Right forelimb (tissue), 1 donor: ENCODE measurements at places on chromosomes 7 and 10.

DNA sequence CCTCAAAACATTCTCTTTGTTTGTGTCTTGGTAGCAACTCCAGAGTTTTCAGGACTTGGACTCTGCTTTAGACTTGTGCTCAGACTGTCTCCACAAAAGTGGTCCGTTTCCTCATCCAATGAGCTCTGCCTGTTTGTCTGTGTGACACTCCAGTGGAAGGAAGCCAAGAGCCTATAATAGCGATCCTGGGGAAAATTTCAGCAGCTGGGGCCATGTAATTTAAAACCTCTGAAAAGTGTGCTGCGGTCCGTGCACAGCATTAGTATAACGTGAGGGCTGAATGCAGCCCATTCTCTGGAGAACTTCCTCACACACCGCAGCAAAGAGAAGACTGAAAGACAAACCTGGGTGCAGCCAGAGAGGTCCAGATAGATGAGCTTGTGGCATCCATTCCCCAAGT, at the start of gene LRRC17:
TSS of gene LRRC17 (plus strand) at position 259 of the 400 bp plus-strand sequence. CDS start 20,914 bp downstream, outside the sequence.
- peak; percentile 76 for DNase-seq

GRCh38 chr10:46247181-46247475, 39.7 kb upstream of the ANTXRL start:
- DNase-seq, result no peak

DNA sequence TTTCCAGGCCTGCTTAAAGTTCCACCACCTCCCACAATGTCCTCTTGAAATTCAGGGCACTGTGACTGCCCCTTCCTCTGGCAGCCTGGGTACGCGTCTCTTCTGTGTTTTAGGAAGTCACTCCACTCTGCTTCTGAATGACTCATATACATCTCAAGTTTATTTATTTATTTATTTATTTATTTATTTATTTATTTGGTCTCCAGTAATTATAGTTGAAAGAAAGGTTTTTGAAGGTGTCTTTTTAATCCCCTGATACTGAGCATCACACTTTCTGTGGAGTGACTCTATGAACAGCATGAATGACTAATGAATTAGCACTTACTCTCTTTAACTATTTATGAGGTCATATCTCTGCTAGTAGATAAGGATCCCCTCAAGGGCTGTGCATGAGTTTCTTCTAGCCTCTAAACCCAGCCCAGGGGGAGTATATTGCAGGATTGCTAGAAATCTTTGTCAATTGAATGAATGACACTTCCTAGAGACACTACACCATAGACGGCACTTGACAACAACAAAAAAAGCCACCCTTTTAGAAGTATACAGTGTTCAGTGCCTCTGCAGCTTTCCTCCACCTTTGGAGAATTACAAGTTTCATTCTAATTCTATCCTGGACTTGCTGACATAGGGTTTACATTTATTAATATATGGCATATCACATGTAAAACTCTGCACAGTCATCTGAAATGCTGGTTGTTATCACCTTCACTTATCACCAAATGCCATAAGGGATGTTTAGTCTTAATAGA, 2.1 kb downstream of the MACC1 start:
- DNase-seq, result no peak

- no peak for DNase-seq
These were observed 833.7 kb downstream of the GRM8 start for GRCh38 chr7:126419047-126419446.

- no peak for DNase-seq
These were observed 164.6 kb downstream of the SKAP2 start for GRCh38 chr7:26699766-26700165.

DNA sequence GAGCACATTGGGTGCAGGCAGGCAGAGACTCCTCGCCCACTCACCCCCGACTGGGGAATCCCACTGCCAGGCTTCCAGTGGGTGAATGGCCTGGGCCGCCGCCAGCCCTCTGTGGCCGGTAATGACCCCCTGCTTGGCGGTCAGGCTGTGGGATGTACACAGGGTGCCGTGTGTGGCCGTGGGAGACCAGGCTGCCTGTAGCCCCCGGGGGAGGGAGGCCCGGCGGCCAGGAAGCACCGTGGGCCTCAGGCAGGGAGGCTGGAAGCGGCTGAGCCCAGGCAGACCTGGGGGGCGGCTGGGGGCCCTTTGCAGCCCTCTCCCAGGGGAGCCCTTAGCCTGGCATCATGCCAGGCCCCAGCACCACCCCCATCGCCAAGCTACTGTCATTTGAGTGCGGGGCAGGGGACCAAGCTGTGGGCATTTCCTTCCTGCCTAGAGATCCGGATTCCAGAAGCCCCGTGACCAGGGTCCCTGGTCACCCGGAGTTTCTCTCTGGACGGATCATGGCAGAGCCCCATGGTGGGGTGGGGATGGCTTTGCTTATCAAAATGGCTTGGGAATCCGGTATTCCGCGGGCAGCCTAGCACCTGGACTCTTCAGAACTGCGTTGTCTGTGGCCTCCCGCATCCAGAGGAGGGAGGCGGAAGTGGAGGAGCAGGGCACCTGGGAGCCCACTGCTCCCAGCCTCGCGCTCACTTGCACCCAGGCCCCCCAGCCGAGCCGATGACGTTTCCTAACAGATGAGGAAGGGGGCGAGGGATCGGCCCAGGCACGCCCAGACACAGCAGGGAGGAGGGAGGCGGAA, 1.1 kb downstream of the TTYH3 start:
- DNase-seq, result peak; percentile 77

DNA sequence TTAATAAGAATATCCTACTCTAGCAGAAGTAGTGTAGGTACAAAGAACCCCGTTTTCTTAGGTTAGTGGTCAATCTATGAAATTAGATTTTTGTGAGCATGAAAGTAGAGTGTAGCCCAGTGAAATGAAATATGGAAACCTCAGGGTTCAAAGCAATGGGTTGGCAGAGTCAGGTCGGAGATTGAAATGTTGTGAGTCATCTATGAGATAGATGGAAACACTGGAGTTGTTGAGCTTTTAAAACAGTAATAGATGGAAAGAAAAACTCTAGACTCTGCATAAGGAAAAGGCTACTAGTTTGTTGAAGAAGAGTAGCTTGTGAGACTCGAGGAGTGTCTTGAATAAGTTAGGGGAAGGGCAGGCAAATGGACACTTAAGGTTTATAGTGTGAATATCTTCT, 251.9 kb downstream of the EXOC4 start:
- no peak for DNase-seq

DNA sequence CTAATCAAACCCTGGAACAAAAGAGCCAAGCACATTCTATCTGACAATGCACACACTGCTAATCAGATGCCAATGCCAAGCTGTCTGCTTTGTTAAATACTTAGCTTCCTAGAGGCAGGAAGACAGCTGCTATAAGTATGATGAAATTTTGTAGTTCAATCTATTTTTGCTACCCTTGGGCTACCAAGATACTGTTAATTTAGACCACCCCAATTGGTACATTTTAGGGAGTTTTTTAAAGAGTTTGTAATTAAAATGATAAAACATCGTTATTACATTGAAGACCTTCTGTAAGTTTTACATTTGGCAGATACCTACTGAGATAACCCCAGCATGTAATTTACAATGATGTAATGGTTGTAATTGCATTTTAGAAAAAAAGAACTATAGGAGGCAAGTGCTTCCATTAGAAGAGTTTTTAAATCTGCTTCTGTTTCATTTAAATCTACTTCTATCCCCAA, 268.5 kb downstream of the ADK start:
- DNase-seq, result no peak

DNA sequence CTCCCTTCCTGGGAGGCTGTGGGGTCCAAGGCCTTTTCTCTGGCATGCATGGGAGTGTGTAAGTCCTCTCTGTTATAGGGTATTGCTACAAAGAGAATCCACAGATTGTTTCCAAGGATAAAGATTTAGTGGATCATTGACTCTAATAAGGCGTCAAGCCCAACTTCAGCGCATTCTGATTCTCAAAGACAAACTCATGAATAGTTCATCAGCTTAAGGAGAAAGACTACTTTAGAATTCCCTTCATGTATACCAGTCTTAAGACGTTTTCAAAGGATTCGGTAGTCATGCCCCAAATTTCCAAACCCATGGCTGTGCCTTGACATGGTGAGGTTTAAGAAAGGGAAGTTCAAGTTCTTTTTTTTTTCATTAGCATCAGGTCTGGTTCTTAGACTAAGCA, 46.6 kb upstream of the ABLIM1 start:
- no peak for DNase-seq

DNA sequence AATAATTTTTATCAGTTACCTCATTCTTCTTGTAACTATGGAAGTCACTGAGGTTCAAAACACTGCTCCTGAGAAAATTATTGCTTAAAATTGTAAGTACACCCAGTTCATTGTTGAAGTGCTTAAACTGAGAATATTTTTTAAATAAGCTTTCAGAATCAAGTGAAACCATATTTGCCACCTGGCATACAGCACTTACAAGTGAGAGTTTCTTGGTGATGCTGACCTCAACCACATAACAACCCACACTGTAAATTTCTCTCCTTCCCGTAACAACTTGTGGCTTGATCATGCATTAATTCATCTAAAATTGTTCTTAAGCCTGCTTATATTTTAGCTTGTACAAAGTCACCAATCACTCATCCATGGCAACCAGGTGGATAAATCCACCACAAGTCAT, 34.0 kb downstream of the IMMP2L start:
- DNase-seq, result no peak

DNA sequence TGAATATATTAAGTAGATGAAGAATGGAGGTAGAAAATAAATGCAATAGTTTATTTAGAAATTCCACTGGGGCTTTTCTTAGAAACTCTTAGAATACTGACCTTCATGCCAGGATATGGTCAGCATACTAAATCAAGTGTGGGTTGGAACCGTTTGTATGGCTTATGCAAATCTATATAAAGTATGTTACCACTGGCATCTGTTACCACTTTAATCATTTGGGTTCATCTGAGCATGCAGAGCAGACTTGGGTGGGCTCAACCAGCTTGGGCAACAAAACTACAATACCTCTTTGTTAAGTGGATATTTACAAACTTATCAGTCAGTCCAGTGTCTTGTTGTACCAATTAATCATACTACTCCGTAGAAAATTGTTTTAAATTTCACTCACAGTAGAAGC, 125.8 kb downstream of the CRPPA start:
- DNase-seq, result no peak

DNA sequence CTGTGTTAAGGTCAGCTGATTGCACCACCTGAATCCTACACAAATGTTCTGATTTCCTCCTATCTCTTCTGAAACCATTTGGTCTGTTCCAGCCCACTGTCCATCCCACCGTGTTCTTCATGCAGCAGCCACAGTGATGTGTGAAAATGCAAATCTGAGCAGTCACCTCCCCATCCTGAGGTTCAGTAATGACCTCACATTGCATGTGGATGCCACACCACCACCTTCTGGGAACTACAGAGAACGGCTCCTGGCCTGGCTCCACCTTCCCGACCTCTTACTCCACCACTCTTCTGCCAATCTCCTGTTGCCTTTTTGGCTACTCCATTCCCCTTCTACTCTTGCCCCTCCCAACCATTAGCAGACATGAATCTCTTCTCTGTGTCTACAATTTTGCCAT, 244.4 kb downstream of the TNS3 start:
- peak; percentile 44 for DNase-seq

DNA sequence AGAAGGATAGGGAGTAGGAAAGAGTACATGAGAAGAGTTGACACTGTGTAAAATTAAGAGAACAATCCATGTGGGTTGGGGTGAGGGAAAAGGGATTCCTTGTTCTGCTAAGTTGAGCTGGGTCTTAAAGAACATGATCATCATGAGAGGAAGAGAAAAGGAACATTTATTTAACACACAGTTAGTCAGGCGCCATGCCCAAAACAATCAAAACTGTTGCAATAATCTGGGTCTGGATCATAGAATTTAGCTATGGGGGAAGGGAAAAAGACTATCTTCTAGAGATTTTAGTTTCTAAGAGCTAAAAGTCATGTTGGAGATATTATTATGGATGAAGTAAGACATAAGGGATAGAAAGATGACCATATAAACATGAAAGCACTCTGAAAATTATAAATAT, 178.9 kb downstream of the SEM1 start:
- DNase-seq, result no peak
